Stimulated activated CD4-positive, alpha-beta T cell treated with anti-CD3 and anti-CD28 coated beads, Interleukin-4, amount 100 ng/mL, for 48 hours (primary cell): ENCODE measurements at places on chromosomes 2 and 18.

GRCh38 chr2:9228088-9228751 lies 21.6 kb downstream of the ASAP2 start:
- no peak for DNase-seq

DNA sequence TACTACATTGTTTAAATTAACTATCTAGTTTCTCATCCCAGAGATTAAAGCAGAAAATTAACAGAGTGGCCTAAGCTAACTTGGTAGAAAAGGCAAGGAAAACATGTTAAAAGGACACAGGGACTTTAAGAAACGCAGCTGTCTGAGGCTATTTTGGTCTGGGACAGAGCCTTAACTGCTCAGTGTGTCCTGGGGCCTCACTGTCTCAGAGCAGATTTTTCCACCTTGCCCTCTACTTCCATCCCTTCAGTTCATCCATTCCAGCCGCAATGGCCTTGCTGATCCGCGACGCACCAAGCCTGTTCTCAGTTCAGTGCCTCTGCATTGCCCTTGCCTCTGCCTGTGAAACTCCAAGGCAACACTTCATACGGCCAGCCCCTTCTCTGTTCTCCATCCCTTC lies 114.9 kb upstream of the OSR1 start:
- DNase-seq = no peak

GRCh38 chr2:59900728-59901452 lies 652.6 kb downstream of the BCL11A start:
- no peak for DNase-seq

- no peak for DNase-seq
Observed at GRCh38 chr2:160445673-160446072, 47.9 kb downstream of the RBMS1 start.

- no peak for DNase-seq
Observed at GRCh38 chr2:101860782-101861181, 131.0 kb upstream of the IL1R2 start.
